ENCODE measurements at places on chromosomes 4 and X.

GRCh38 chr4:159177265-159178150 is 74.6 kb downstream of the RAPGEF2 start:
- DNase-seq: no peak

- no peak for DNase-seq
These were observed 1.2 kb upstream of the TAPT1 start for GRCh38 chr4:16227462-16227868.

DNA sequence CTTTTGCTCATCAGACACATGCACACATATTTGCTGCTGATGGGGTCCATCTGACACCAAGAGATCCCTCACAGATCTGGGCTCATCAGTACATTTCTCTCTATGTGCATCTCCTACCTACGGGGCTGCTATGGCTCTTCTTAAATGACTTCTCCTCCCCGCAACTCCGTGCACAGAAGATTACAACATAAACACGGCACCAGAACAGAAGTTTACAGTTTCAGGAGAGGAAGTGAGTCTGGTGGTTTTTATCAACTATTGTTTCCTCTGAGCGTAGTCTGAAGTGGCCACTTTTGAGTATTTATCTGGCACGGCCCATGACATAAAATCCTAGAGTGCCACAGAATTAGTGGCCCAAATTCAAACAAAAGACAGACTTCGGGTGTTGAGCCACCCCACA is 263.8 kb downstream of the PRDM5 start:
- DNase-seq: no peak

DNA sequence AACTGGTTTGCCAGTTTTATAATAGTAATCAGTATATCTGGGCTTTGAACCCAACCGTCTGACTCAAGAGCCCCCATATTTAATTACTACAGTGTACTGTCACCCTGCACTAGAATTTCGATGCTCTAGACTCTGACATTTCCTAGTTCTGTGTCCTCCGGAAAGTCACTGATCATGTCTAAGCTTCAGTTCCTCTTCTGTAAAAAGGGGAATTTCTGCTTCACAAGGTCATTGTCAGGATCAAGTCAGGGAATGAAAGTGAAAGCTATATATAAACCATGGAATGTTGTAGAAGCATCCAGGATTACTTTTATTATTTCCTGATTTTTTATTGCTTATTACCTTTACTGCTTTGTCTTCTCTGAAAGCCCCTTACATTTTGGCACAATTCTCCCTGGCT is 4.0 kb upstream of the KCNIP4 start:
- DNase-seq: no peak

GRCh38 chr4:152961773-152962115 is 25.6 kb downstream of the FHDC1 start:
- DNase-seq: no peak

GRCh38 chr4:65861993-65862392 is 191.7 kb upstream of the EPHA5 start:
- DNase-seq: no peak

GRCh38 chr4:83282049-83282535 is 2.5 kb downstream of the COQ2 start:
- peak; percentile 54 for DNase-seq

DNA sequence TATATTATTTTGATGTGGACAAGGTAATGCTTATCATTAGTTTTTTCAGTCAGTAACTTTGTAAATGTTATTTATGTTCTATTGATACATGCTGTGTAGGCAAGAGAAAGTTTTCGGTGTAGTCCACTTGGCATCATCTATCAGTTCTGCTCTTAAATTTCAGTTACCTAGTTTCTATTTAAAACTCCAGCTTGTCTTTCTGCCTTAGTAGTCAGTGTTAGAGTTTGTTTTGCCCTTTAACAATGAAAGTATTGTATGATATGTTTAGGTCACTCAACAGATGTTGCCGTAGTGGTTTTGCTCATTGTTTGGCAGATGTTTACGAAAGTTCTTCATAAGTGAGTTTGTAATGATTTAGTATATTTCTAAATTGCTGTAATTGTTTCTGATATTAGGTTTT is 34.9 kb upstream of the FHDC1 start:
- no peak for DNase-seq

- DNase-seq: no peak
These were observed 32.7 kb downstream of the RBMX start for GRCh38 chrX:136847874-136848273.

GRCh38 chr4:25180524-25181131 is 20.4 kb upstream of the SEPSECS start:
- peak; percentile 27 for DNase-seq

DNA sequence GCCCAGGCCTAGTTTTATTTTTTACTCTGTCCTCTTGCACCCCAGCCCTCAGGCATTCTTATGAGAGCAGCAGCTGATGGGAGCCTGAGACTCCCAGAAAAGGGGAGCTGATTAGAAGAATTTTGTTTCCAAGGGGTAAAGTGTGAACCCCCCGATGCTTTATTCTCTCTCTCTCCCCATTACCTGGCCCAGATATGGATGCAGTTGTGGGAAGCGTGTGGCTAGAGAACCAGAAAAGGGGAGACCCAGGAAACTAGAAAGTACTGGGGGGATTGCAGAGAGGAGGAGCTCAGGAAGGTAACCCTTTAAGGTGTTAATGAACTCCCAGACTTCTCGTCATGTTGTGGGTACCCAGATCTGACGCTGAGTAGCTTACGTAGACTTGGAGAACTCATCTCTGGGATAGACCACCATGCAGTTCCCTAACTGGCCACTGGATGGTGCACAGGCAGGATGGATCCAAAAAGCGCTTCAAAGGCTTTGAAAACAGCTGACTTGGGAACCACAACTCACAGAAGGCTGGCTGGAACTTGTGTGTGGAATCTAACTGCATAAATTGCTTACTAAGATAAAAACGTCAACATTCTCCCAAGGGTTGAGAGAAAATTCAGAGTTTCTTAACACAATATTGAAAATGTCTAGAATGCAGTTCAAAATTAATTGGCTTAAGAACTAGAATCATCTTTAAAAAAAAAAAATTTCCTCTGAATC is 64.7 kb downstream of the TBC1D14 start:
- peak; percentile 79 for DNase-seq

DNA sequence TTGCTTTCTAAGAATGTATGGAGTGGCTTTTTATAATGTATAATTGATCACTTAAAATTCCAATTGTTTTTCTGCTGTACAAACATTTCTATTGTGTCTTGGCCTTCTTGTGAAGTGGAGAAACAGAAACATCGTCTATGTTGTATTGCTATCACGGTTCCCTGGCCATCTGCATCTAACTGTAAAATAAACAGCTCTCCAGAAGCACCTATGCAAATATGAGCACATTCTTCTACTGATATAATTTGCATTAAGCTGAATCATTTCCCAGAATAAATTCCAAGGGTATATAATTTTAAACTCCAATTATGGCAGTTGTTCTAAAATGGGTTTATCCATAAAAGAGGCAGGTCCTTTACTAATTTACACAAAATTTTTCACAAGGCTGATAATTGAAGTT is 261.6 kb upstream of the STS start:
- no peak for DNase-seq

DNA sequence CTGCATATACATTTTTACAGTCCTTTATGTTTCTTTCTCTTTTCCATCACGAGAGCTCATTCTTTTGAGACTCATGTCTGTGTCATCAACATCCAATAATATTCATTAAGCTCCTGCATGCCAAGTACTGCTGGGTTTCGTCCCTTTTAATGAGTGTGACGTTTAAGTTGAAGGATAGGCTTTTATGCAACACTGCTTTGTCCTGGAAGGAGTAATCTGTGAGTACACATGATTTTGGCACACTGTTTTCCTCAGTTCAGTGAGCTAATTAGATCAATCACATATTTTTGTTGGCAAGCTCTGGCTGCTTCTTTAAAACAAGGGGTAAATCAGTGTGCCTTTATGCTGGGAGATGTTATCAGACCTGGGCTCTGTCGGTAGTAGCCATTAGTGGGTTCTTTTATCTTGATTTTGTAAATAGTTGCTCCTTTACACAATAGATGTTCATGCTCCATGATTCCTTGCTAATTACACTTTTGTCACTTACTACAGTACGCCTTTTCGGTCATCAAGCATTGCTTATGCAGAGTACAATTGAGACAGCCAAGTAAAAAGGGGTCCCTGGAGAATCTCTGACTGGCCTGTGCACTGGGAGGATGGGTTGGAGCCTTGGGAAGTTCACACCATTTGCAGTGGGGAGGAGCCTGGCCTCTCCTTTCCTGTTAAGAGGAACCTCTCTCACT is 132.6 kb downstream of the FHIP1A start:
- DNase-seq: peak; percentile 92

GRCh38 chr4:8096690-8097061 is 61.9 kb downstream of the ABLIM2 start:
- no peak for DNase-seq

DNA sequence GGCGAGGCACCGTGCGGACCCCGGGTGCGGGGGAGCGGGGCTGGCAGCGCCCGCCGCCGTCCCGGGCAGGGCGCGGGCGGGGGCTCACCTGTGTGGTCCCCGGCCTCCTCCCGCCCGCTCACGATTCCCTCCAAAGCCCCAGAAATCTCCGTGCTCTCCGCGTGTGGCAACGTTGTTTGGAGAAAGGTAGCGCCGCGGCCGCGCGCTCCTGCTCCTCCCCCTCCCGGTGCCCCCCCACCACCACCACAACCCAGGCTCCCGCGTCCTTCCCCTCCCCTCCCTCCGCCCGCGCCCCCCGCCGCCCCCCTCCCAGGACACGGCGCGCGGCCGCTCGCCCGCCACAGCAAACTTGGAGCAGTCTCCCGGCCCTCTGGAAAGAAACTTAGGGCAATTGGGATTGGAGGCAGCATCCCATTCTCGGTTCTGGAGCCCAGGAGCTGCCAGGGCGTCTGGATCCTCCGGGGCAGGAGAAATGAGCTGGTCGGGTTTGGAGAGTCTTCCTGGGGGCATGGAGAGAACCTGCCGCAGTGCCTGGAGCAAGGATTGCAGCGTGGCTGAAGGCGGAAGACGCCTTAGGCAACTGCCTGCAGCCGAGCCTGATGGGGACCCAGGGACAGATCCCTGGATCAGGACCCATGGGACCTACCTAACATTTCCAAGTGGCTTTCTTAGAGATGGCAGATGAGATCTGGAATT is 855 bp downstream of the KLF3 start:
- peak; percentile 80 for DNase-seq

- no peak for DNase-seq
These were observed 372.7 kb downstream of the INPP4B start for GRCh38 chr4:142473218-142473959.

DNA sequence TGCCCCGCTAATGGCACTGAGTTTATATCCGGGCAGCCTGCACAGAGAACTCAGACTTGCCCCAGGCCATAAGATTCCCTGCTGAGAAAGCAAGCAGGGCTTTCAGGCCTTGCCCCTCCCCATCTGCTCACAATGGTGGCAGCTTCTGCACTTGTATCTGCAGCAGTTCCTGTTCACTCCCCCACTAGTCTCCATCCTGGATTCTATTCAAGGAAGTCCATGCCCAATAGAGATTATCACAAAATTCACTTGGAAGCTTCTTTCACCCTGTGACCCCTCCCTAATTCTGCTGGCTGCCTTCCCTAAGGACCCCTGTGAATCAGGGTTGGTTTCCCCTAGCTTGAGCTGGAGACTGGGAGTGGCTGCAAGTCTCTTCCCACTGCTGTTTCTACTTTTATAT is 34.5 kb upstream of the UCP1 start:
- peak; percentile 45 for DNase-seq

GRCh38 chr4:110183643-110184042 is 14.8 kb downstream of the ELOVL6 start:
- no peak for DNase-seq

DNA sequence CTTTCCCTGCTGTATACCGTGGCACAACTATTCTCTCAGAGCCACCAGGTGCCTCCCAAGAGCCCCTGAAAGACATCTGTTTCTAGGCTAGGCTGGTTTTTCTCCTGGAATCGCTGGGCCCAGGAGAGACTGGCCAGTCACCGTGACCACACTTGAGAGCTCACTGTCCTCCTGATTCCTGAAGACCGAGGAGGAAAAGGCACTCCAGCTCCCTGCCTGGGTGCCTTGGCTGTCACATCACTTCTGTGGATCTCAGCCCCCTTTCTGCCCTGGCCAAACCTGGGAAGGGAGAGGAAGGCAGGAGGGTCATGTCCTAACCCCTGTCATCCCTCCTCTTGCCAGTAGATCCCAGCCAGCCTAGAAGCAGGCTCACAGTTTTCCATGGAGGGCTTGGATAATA is 54.7 kb upstream of the LAS1L start:
- DNase-seq: no peak

GRCh38 chr4:76738086-76738931 is 159.6 kb downstream of the SOWAHB start:
- DNase-seq: no peak

DNA sequence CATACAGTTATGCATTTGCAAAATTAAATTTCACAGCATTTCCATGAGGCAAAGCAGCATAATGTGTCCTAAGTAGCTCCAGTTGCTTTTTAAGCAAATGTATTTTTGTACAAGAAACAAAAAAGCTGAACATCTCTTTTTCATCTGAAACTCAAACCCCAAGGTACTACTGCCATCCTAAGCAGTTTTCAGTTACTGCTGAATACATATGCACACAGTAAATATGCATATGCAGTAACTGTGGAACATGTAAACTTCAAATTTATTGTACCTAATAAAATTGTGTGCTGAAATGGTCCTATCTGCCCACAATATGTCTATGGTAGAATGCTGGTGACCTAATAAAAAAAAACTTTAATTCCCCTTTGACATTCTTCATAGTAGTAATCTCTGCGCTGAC is 458.6 kb upstream of the INTU start:
- DNase-seq: no peak

- DNase-seq: no peak
These were observed 223.2 kb upstream of the PGRMC2 start for GRCh38 chr4:128510850-128511249.

DNA sequence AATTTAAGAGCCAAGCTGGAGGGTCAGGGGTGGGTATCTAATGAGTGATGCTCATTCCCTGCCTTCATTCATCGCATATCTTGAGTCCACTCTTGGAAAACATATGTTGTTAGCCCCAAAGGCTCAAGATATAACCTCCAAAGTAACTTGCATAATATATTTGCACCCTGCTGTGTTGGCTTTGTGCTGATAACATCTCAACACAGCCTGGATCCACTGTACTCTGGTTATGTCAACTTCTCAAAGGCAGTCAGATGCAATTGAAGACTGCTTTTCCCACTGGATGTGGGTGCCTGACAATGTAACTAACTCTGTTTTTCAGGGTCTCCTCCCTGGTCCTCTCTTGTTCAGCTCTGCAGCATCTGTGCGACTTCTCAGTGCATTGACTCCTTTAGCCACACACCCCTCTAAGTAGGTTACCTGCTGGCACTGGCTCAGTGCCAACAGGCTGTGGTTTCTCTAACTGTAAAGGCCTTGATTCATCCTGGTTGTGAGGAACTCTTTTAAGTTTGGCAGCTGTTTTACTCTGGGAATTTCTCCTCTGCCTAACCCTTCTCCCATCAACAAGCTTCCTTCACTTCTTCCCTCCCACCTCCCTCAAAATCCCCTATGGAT is 28.1 kb downstream of the SLC16A2 start:
- DNase-seq: no peak

DNA sequence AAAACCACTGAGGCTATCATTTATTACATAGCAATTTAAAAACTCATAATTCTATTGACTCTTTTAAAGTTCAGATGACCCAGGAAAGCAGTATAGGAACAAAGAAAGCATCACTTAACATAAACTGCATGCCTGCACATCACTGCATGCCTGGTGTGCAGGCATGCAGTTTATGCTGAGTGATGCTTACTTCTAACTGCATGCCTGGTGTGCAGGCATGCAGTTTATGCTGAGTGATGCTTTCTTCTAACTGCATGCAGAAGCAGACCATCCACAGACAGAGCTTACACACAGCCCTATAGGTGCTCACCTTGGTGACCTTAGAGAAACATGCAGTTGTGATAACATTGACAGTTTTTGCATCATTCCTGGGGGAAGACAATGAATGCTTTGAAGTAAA is 17.0 kb downstream of the SDAD1 start:
- no peak for DNase-seq

Data from NCI-H2081 (cell line).